H1 (cell line): ENCODE measurements at places on chromosomes 5 and 9.
A peak's percentile ranks its signal among the peaks of the same experiment; 100 is the strongest.

- H3K27me3 ChIP-seq, result no peaks in the 10 kb centered on the region
- no peaks in the 10 kb centered on the region for H3K36me3 ChIP-seq
- no peak overlapping the region for H3K4me3 ChIP-seq
- H3K27ac ChIP-seq, result no peak overlapping the region
These were observed 196.0 kb upstream of the ANKRD55 start for GRCh38 chr5:56429110-56429561.

- H3K36me3 ChIP-seq, result no peaks in the 10 kb centered on the region
- no peaks in the 10 kb centered on the region for H3K4me1 ChIP-seq
- H3K27ac ChIP-seq, result no peak overlapping the region
- no peaks in the 10 kb centered on the region for H3K27me3 ChIP-seq
These were observed 338.2 kb upstream of the TARS1 start for GRCh38 chr5:33102551-33102950.

DNA sequence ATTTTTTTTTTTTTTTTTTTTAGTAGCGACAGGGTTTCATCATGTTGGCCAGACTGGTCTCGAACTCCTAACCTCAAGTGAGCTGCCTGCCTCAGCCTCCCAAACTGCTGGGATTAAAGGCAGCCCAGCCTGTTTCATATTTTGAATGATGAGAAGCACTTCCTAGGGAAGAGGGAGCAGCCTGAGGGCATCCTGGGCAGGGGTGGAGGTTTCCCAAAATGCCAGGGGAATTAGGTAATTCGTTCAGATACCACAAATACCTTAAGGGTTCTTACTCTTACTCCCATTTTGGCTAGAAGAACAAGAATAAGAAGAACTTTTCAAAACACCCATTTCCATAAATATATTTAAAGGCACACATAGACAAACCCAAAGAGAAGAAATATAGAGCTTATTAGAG lies 29.5 kb upstream of the RAPGEF1 start:
- no peak overlapping the region for H3K27ac ChIP-seq
- H3K4me1 ChIP-seq, result no peaks in the 10 kb centered on the region

DNA sequence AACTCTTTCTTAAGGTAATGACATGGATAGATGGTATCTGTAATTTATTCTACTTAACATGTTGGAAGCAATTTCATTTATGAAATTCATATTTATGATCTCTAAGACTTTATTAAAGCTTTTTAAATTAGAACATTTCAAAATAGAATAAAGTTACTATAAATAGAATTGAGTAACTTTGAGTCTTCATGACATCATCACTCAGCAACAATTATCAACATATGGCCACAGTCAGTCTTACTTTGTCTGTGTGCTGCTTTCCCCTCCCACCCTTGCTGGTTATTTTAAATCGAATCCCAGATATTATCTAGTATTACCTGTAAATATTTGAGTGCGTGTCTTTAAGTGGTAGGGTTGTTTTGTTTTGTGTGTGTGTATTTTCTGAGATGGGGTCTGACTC lies 65.2 kb downstream of the IPO11 start:
- DNase-seq, result no peak
- no peak overlapping the region for H3K27ac ChIP-seq
- H3K4me1 ChIP-seq, result no peaks in the 10 kb centered on the region
- no peak overlapping the region for H3K4me3 ChIP-seq
- peaks cover 7% of the 10 kb centered on the region; the same call in 1 of the 2 replicates for H3K36me3 ChIP-seq
- no peaks in the 10 kb centered on the region for H3K27me3 ChIP-seq

GRCh38 chr5:36079200-36079781 lies 12.6 kb upstream of the UGT3A2 start:
- peaks cover 3% of the 10 kb centered on the region for H3K4me1 ChIP-seq
- H3K36me3 ChIP-seq, result no peaks in the 10 kb centered on the region
- peak overlapping the region; percentile 33; the same call in 1 of the 2 replicates for H3K27ac ChIP-seq
- DNase-seq, result peak; percentile 47
- H3K27me3 ChIP-seq, result no peaks in the 10 kb centered on the region
- no peak overlapping the region; the same call in 1 of the 2 replicates for H3K4me3 ChIP-seq

DNA sequence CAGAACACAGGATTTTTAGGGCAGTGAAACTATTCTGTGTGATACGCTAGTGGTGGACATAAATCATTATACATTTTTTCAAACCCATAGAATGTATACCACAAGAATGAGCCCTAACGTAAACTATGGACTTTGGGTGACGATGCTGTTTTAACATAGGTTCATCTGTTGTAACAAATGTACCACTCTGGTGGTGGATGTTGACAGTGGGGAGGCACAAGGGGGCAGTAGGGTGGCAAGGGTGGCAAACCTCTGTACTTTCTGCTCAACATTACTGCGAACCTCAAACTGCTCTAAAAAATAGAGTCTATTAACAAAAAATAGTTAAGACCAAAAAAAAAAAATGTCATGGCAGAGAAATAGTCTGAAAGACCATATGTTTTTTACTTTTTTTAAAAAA lies 9.1 kb upstream of the MVB12B start:
- H3K27me3 ChIP-seq, result no peaks in the 10 kb centered on the region
- H3K4me3 ChIP-seq, result no peak overlapping the region
- DNase-seq, result no peak
- no peaks in the 10 kb centered on the region for H3K36me3 ChIP-seq
- H3K4me1 ChIP-seq, result peaks cover 4% of the 10 kb centered on the region; the same call in 1 of the 2 replicates

- H3K27me3 ChIP-seq, result no peaks in the 10 kb centered on the region
- no peak overlapping the region for H3K27ac ChIP-seq
- H3K4me3 ChIP-seq, result no peak overlapping the region
- H3K4me1 ChIP-seq, result no peaks in the 10 kb centered on the region
These were observed 482.0 kb downstream of the DTWD2 start for GRCh38 chr5:118506217-118506852.

GRCh38 chr9:125485471-125486151 lies 221.4 kb downstream of the MAPKAP1 start:
- no peak overlapping the region for H3K4me3 ChIP-seq
- DNase-seq, result no peak
- H3K27me3 ChIP-seq, result no peaks in the 10 kb centered on the region

GRCh38 chr5:19986031-19986619 lies 1.9 kb downstream of the CDH18 start:
- no peaks in the 10 kb centered on the region for H3K36me3 ChIP-seq
- peaks cover 5% of the 10 kb centered on the region for H3K27me3 ChIP-seq
- no peak overlapping the region for H3K27ac ChIP-seq
- peaks cover 2% of the 10 kb centered on the region for H3K4me1 ChIP-seq

DNA sequence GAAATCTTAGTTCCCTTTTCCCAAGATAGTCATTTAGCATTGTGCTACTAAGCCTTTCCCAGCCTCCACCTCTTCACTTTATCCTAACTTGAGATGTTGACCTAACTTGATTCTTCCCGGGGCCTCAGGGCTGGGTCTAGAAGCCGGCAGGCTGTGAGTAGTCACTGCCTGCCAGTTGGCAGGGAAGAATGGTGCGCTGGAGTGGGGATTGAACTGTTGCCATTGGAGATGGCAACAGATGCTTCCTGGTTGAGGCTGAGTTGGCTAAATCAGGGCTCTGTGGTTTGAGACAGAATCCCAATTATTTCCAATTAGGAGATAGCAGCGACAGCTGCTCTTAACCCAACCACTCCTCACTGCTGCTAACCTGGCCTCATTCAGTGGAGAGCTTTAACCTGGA lies 343.1 kb downstream of the BRINP1 start:
- DNase-seq, result no peak
- H3K4me1 ChIP-seq, result no peaks in the 10 kb centered on the region
- no peak overlapping the region for H3K4me3 ChIP-seq
- H3K27me3 ChIP-seq, result no peaks in the 10 kb centered on the region
- H3K27ac ChIP-seq, result no peak overlapping the region

DNA sequence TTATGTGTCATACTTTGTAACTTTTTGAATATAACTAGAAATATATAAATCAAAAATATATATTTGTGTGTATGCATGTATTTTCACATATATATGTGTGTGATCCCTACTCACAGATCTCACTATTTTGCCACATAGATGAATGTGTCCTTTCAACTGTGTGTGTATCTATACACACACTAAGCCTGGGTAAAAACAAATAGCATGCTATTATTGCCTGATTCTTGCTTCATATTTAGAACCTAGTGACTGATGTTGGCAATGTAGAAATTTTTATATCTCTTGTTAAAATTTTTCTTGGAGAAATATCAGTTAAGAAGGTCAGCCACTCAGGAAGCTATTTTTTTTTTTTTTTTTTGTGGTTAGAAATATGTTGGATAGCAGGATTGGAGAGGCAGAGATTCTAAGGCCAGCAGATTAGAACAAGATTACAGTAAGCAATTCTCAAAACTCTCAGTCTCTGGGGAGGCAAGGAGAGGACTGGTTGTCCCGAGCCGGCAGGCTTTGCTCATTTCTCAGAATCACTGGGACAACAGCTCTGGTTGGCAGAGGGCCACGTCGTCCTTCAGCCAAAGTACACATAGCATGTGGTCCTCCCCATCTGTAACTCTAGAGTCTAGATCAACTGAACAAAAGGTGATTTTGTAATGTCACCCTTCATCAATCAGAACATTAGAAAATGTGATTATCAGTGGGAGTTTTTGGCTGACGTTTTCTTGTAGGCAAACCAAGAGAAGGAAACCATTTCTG lies 19.7 kb downstream of the C6 start:
- DNase-seq, result no peak
- no peaks in the 10 kb centered on the region for H3K27me3 ChIP-seq
- H3K36me3 ChIP-seq, result no peaks in the 10 kb centered on the region

- H3K4me3 ChIP-seq, result no peak overlapping the region
- no peaks in the 10 kb centered on the region for H3K36me3 ChIP-seq
- DNase-seq, result no peak
- no peaks in the 10 kb centered on the region for H3K27me3 ChIP-seq
These were observed 236.0 kb upstream of the ZNF462 start for GRCh38 chr9:106626936-106627335.

GRCh38 chr5:19266791-19267190 lies 721.2 kb downstream of the CDH18 start:
- H3K27ac ChIP-seq, result no peak overlapping the region
- no peaks in the 10 kb centered on the region for H3K36me3 ChIP-seq
- no peaks in the 10 kb centered on the region for H3K4me1 ChIP-seq
- no peaks in the 10 kb centered on the region for H3K27me3 ChIP-seq

- H3K27me3 ChIP-seq, result no peaks in the 10 kb centered on the region
- H3K36me3 ChIP-seq, result no peaks in the 10 kb centered on the region
- DNase-seq, result no peak
- no peak overlapping the region for H3K27ac ChIP-seq
- H3K4me3 ChIP-seq, result no peak overlapping the region
- H3K4me1 ChIP-seq, result peaks cover 1% of the 10 kb centered on the region; the same call in 1 of the 2 replicates
These were observed 37.2 kb downstream of the GOLM1 start for GRCh38 chr9:86061972-86062739.

DNA sequence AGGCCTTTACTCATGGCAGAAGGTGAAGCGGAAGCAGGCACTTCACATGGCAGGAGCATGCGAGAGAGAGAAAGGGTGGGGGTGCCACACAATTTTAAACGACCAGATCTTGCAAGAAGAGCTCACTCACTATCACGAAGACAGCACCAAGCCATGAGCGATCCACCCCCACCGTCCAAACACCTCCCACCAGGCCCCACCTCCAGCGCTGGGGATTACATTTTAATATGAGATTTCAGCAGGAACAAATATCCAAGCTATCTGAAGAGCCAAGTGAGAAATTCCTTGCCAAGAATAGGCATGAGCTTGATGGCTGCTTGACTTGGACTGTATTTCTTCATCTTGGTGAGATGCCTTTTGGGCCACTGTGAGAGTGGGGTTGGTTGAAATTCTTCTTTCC lies 88.0 kb downstream of the PDZD2 start:
- no peaks in the 10 kb centered on the region for H3K27me3 ChIP-seq
- H3K4me1 ChIP-seq, result peaks cover 12% of the 10 kb centered on the region
- H3K36me3 ChIP-seq, result no peaks in the 10 kb centered on the region
- H3K4me3 ChIP-seq, result no peak overlapping the region
- H3K27ac ChIP-seq, result no peak overlapping the region

GRCh38 chr5:168288349-168289245 lies 2.8 kb upstream of the WWC1 start:
- H3K36me3 ChIP-seq, result no peaks in the 10 kb centered on the region
- H3K27me3 ChIP-seq, result no peaks in the 10 kb centered on the region
- H3K4me3 ChIP-seq, result no peak overlapping the region
- no peak overlapping the region for H3K27ac ChIP-seq

DNA sequence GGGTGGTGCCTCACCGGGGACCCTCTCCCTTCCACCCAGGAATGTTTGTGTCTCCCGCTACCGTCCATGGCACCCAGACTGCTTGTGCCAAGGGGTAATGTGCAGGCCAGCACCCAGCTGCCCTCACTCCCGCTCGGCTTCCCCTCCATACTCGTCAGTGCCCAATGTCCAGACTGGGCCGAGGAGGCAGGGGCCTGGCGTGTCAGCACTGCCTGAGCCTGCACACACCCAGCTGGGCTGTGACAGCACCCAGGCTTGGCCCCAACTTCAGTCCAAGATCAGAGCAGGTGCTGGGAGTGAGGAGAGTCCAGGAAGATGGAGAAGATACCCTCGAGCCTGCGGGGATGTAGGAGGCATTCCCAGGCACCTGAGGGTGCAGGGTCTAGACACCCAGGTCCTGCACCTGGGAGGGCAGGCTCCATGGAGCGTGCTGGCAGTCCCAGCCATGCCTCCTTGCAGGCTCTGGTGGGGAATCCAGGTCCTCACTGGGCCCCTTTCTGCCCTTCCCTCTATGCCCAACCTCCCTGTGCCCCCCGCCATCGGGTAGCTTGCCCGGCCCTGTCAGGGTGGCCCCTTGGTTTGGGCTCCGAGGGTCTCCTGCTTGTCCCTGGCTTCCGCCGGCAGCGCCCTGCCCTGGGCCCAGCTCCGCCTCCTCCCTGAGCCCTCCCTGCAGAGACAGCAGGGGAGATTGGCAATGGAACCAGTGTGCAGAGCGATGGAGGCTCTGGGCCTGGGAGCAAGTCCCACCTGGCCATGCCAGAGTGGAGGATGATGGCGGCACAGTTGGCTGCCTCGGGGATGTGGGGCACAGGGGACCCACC lies 250.8 kb upstream of the EDIL3 start:
- H3K36me3 ChIP-seq, result no peaks in the 10 kb centered on the region
- H3K27me3 ChIP-seq, result no peaks in the 10 kb centered on the region
- H3K4me1 ChIP-seq, result no peaks in the 10 kb centered on the region
- no peak for DNase-seq
